ENCODE measurements at places on chromosomes 4 and X.

GRCh38 chr4:24686866-24687692, 102.7 kb upstream of the DHX15 start:
- DNase-seq, result no peak

GRCh38 chr4:155877971-155878370, 11.9 kb upstream of the ASIC5 start:
- no peak for DNase-seq

- no peak for DNase-seq
Measured at GRCh38 chr4:52889778-52890520, 27.8 kb downstream of the RASL11B start.

GRCh38 chr4:72374159-72374558, 194.9 kb downstream of the ADAMTS3 start:
- DNase-seq, result no peak

GRCh38 chr4:55345054-55345453, 988 bp upstream of the SRD5A3 start:
- DNase-seq, result no peak

DNA sequence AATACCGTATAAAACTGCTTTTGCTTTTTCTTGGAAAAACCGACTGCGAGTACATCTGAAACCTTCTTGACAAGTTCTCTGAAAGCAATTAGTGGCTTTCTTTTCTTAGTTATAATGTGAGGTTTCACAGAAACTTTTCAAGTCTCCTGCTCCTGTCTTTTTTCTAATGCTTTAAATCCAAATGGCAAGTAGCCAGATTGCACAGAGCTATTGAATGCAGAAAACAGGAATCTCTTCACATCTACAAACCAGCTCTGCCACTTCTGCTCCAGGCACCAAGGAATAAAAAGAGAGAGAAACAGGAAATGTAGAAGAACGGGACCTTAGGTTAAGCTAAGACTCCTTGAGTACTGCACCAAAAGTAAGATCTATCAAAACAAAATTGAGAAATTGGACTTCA, 267.3 kb upstream of the TET2 start:
- DNase-seq, result no peak

DNA sequence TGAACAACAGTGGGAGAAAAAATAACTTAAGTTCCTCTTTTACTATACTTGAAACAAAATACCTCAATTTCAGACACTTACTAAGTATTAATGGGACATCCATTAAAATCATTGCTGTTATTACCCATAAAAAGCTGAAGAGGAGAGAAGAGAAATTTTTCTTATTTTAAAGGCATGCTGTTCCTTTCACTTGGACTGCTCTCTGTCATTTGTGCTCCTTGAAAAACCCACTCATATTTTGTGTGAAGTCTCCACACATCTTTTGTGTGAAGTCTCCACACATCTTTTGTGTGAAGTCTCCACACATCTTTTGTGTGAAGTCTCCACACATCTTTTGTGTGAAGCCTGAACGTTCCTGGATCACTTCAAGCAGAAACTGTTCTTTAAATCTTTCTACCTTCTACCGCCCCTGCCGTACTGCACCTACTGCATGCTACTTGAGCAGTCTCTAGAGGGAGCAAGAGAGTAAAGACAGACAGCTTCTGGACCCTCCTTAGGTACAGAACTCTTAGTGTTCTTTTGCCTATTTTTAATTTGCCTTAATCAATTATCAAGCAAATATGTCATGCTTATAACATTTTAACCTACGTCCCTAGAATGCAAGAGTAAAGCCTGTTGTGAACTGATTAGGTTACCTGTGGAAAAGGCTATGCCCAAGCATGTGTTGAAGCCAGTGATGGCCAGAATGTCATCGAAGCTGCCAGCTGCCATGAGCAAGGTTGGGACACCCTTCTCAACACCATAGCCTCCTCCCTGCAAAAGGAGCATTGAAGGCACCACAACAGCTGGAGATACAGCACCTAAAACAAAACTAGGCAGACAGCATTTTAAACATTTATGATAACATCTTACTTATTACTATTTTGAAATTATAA, 27.1 kb upstream of the SLC9B1 start:
- DNase-seq, result peak; percentile 73

DNA sequence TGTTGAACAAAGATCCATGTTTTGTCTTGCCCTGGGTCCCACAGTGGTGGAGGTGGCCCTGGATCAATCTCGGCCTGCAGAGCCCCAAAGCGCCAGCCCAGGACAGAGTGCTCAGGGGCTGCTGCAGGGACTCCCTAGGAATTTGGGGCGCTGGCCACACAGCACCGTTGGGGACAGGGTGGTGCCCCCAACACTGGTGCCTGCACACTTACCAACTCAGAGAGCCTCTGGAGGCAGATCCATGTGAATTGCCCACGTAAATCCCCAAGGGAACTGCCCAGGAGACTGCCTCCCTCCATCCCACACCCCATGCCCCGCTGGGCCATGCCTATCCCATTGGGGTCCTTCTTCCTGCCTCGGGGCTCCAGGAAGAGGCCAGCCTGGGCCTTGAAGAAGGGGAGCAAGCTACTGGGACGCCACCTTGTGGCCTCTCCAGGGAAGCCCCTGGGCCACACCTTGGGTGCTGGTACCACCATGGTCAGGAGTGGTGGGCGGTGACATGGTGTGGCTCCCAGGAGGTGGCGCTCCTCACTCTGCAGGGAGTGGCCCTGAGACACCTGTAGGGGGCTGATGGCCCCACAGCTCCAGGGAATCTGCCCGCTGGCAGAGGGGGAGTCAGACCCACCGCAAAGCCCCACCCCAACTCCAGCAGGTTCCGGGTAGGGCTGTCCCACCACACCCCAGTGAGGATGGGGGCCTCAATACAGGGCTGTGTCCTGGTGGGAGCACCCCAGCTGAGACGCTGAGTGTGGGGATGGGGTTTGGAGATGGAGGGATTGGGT, 22.8 kb downstream of the CFAP99 start:
- DNase-seq, result peak; percentile 70

DNA sequence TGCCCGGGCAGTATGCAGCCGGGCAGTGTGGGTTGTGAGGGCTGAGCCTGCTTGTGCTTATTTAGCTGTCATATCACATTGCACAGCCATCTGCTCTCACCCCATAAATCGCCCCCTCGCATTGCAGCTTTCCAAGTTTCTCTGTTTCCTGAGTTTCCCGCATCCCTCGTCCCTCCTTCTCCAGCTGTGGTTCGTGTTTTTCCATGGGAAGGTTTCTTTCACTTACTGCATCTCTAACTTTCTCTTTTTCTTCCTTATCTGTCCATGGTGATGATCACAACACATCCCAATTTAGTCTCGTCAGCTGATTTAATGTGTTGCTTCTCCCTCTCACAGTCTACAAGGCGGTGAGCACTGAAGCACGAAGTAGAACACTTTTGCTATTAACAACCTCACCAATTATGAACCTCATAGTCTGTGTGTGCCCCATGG, 118.1 kb downstream of the ENPP6 start:
- DNase-seq, result no peak

DNA sequence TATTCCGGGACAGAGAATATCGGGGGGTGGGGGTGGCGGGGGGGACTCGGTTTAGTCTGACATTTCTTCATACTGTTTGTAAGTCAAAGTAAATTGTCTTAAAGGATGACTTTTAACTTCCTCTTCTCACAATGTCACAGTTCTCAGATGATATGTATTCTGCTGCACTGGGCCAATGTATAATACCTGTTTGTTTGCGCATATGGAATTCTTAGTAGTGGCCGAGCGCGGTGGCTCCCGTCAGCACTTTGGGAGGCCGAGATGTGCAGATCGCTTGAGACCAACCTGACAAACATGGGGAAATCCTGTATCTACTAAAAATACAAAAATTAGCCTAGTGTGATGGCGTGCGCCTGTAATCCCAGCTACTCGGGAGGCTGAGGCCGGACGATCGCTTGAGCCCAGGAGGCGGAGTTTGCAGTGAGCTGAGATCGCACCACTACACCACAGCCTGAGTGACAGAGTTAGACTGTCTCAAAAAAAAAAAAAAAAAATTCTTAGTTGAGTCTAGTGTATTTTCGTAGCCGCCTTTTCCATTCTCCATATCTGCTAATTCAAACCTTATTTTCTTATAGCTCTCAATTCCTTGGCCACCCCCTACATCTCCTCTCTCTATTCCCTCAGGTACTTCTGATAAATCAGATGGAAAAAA, 851 bp downstream of the POLR2B start:
- peak; percentile 12 for DNase-seq

DNA sequence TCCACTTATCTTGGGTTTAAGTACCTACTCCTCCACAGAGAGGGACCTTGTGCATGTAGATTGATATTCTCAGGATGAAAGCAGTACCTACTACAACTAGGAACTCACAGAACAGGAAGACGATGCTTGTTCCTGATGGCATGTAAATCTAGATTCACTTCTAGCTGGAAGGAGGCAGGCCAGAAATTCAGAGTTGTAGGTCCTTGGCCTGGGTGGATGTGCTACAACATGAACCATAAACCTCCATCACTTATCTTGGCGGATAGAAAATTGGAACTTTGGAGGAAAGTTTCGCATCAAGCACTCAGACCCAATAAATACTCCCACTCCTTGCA, 9.3 kb upstream of the SMIM20 start:
- no peak for DNase-seq

- no peak for DNase-seq
Measured at GRCh38 chrX:28884823-28885222, 297.6 kb downstream of the IL1RAPL1 start.

GRCh38 chr4:57110640-57111511, 691 bp upstream of the IGFBP7 start:
- DNase-seq, result no peak

GRCh38 chr4:126560794-126561193, 1072.0 kb upstream of the INTU start:
- DNase-seq, result no peak

GRCh38 chr4:162935214-162935613, 231.5 kb downstream of the NAF1 start:
- no peak for DNase-seq

DNA sequence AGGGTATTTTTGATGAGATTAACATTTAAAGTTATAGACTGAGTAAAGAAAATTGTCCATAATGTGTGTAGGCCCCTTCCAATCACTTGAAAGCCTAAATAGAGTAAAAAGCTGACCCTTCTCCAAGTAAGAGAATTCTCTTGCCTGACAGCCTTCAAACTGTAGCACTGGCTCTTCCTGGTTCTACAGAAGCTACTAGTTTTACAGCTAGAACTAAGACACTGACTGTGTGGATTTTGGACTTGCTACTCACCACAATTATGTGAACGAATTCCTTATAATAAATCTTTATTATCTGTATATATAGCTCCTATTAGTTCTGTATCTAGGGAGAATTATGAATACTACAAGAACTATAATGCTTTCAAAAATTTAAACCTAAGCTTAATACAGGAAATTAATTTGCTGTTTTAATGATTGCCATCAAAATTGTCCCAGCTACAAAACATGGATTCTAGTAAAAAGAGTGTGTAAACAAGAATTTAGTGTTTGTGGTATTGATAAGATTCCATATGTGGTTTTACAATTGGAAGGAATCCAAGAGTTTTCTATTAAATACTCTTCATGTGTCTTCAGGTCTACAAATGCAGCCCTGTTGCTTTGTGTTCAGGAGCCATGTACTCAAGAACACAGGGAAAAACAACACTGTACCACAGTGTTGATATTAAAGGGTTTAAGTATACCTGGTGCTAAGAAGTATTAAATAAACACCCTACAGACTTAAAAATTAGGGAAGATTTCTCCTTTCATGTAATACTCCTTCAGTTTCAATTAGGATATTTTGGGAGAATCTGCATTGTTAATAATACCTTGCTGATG, 366.5 kb downstream of the CXXC4 start:
- no peak for DNase-seq

- no peak for DNase-seq
Measured at GRCh38 chr4:1508161-1509160, 102.2 kb upstream of the NKX1-1 start.

GRCh38 chr4:40607221-40607620, 22.4 kb downstream of the RBM47 start:
- no peak for DNase-seq

DNA sequence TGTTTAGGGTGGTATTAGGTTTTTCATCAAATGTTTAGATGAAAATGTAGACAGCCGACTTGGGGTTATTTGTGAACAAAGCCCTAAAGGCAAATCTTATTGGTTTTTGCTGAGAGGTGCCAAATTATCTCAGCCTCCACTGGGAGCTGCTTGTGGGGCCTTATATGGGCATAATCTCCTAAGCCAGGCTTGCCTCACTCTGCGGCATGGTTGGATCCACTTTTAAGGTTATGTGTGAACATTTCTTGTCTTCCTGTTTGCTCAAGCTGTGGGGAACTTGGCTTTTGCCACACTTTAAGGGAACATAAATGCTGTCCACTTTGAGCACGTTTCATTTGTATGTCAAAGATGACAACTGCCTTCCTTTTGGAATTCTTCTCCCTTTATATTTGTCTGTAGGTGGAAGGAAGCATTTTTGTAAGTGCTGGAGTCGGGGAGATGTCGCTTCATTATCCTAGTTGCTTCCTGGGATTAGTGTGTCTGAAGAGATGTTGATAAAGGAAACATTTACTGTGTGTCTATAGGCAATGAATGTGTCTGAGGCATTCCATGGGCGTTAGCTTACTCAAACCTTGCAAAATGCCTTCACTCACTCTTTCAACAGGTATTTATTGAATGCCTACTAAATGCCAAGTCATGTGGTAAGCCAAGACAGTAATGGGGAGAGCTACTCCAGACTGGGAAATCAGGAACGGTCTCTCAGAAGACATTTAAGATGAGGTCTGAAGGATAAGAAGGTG, 78.3 kb downstream of the SLC9A6 start:
- no peak for DNase-seq

- DNase-seq, result no peak
Measured at GRCh38 chr4:2646396-2647149, 109.6 kb downstream of the TNIP2 start.

GRCh38 chr4:76251441-76252270, at the start of gene FAM47E:
Gene FAM47E, plus strand, starts transcription at chr4:76251721. Its CDS starts 26 bp downstream, at chr4:76251747.
- DNase-seq, result no peak

- no peak for DNase-seq
Measured at GRCh38 chr4:138509346-138509745, 267.2 kb upstream of the SLC7A11 start.

GRCh38 chr4:78551420-78552351, at the start of gene ANXA3:
Gene ANXA3, plus strand, starts transcription at chr4:78551770. Its CDS starts 2,704 bp downstream, at chr4:78554474.
- DNase-seq, result no peak

DNA sequence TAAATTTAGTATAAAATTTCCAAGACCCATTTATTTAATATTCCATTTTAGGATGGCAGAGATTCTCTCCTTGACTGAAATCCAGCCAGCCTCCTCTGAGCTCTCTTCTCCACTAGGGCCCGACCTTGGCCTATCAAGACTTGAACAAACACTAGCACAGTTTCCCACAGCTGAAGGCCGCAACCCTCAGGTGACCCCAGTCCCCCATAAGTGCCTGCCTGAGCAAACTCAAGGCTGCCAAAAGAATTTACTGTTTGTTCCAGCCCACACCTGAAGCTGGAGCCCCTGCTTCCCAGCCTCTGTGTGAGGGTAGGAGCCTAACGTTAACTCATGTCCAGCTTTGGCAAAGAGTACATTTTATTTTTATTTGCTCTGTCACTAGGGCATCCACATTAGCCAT, 629.0 kb upstream of the ZFP42 start:
- DNase-seq, result no peak

DNA sequence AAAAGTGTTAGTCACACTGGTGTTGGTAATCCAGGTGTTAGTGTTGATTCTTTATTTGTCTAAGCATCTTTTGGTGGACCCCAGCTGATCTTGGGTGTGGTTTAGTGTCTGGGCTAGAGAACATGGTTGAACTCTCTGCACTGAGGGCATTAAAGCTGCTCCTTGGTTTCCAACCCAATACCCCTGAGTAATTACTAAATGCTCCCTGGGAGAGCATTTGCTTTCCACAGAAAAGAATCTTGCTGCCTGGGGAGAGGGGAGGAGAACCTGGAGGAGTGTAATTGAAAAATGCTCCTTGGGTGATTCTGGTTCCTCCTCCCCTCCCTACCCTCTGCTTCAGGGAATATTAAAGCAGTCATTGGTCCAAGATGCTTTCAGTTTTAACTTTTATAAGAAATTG, 3.1 kb downstream of the GUCY1B1 start:
- DNase-seq, result no peak
